ENCODE measurements at places on chromosomes 11 and 22.

GRCh38 chr11:7347611-7348431 is 96.1 kb downstream of the SYT9 start:
- no peak for DNase-seq

- no peak for DNase-seq
These were observed 10.2 kb upstream of the POU2F3 start for GRCh38 chr11:120229451-120230424.

- DNase-seq = no peak
These were observed 20.8 kb downstream of the KCNA4 start for GRCh38 chr11:29996016-29996415.

DNA sequence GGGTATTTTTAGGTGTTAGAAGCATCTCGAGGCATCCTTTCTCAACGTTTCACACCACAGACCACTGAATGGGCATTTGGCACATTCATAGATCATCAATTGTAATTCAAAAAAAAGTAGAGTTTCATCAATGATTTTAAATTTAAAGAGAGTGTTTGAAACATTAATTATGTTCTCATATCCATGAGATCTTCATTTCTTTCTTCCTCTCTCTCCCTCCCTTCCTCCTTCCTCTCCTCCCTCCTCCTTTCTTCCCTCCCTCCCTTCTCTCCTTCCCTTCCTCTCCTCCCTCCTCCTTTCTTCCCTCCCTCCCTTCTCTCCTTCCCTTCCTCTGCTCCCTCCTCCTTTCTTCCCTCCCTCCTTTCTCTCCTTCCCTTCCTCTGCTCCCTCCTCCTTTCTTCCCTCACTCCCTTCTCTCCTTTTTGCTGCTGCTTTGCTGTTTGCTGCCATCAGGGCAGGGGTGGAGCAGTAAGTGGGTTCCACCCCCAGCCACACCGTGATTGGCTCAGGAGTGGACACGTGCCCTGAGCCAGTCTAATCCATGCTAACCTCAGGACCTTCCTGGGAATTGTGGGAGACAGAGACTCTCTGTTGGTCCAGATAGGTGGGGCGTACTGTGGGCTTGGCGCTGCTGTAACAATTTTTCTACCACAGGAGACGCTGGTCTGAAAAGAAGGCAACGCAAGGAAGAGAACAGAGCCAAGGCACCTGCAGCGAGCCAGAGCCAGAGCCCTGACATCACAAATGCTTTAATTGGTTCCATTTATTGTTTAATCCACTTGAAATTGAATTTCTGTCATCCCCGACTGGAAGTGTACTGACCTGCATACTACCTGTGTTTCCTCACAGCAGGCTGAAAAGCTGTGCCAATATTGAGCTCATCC is 33.7 kb upstream of the APOBEC3A start:
- peak; percentile 82 for DNase-seq

DNA sequence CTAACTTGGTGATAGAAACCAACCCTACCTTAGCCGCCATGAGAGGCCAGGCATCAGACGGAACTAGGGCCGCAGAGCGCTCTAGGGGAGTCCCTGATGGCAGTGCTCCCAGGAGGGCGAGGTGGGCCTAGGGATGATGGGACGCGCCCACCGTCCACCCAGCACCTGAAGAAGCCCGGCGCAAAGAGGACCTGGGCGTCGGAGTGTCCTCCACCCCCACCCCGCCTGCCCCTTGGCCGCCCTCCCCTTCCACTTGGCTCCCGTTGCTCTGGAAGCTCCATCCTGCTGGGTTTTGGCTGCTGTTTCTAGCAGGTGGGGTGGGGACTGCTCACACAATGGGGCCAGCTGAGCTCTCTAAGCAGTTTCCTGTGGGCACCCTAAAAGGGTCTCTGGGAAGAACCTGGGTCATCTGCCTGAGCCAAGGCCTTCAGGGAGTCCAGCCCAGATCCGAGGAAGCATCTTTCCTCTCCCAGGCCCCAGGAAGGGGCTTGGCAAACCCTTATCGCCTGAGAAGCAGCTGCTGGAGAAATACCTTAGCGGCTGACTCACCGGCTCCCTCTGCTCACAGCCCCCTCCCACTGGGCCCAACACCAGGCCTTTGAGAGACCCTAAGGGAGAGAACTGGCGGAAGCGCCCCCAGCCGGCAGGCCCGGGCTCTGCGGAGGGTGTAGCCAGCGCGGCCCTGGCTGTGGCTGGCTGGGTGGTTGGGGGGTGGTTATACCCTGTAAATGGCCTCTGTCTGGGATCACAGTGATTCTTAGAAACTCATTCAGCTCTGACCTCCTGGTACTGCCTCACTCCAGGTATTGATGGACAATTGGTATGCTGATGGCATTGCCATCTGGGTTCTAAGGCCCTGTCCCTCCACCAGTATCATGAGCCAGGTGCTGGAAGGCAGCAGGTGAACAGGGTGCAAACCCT is 19.3 kb downstream of the CREB3L1 start:
- no peak for DNase-seq

- DNase-seq = no peak
These were observed 28.1 kb downstream of the ARAP1 start for GRCh38 chr11:72724021-72724551.

- no peak for DNase-seq
These were observed 56.7 kb downstream of the APIP start for GRCh38 chr11:34859496-34859895.

- DNase-seq = no peak
These were observed 13.0 kb upstream of the MCHR1 start for GRCh38 chr22:40666151-40666848.

- DNase-seq = no peak
These were observed 119.5 kb downstream of the ENTHD1 start for GRCh38 chr22:39773976-39774539.

- DNase-seq = no peak
These were observed 9.9 kb downstream of the EIF1AD start for GRCh38 chr11:65992056-65992455.

DNA sequence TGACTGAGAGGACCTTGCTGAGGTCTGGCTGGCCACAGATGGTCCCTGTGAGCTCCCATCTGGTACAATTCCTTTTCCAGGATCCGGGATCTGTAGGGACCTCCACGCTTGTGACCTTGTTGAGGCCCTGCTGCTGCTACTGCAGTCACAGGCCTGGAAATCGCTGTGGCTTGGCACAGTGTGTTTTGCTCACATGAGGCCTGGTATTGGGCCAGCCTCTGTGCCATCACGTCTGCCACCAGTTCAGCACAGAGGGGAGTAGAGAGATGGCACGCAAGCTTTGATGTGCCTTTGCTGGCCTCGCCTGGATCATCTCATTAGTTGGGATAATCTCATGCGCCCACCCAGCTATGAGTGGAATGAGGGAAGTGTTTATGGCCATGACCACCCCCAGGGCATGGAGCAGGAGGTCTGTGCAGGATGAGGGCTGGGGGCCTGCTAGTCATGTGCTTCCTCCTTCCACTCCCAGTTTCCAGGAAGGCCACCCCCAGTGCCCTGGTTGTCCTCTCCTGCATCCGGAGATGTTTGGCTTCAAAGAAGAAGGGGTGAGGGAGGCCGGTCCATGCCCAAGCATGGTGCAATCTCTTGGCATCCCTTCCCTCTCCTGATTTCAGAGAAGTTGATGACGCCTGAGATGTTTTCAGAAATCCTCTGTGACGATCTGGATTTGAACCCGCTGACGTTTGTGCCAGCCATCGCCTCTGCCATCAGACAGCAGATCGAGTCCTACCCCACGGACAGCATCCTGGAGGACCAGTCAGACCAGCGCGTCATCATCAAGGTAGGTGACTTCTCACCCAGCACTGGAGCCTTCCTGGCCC is 22.4 kb downstream of the DERL3 start:
- DNase-seq = no peak

DNA sequence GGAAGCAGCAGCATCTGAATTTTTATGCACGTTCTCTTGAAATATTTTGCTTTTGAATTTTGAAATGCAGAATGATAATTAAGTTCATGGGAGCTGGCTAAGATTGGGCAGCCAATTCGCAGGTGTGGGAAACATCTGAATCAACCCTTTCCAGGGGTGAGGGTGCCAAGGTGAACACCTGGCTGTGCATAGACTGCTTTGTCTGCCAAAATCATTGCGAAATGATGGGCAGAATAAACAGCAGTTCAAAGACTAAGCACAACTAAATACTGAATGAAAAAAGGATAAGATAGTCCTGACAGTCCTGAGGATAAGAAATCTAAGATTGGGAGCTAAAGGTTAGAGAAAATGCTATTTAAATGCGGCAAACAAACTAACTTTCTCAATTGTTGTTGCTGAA is 813.3 kb upstream of the RAG2 start:
- no peak for DNase-seq

DNA sequence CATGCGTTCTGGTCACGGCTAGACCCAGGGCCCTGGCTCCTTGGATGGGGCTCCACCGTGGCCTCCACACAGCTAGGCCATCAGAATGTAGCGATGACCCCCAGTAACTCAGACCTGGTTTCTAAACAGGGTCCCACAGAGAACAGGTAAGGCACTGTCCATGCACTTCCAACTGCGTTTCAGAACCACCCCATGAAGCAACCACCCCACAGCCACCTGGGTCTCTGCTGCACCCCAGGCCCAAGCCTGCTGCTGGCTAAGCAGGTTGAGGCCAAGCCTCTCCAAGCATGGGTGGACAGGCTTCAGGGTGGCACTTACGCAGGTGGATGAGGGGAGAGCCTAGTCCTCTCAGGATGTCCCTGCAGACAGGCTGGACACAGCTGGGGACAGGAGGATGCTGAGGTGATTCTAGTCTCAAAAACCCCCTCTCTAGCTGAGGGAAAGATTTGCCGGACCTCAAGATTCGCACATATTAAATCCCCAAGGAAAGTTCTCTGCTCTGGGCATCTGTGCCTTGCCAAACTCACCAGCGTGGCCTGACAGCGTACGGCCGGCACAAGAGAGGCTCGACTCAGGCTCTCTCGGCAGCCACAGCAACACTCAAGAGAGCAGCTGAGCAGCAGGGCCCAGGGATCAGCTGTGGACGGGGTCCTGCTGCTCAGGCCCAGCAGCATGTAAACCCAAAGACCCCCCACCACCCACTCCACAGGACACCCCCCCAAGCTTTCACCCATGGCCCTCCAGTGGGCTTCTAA is 141.6 kb downstream of the CRYBB2 start:
- DNase-seq = no peak

DNA sequence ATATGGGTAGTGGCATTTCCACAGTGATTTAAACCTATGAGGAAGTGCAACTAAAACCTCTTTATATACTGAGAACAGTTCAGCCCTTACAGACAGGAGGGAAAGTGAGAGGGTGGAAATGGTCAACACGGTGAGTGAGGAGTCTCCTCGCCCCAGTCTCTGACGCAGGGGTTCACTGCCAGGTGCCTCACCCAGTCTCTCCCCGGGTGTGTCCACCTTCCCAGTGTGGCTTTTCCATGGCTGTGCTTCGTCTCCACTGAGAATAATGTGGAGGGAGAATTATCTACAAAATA is 116.6 kb upstream of the TOP3B start:
- DNase-seq = no peak

Data from coronary artery (tissue), 2 donors.